ENCODE measurements at places on chromosomes 1 and 21.

DNA sequence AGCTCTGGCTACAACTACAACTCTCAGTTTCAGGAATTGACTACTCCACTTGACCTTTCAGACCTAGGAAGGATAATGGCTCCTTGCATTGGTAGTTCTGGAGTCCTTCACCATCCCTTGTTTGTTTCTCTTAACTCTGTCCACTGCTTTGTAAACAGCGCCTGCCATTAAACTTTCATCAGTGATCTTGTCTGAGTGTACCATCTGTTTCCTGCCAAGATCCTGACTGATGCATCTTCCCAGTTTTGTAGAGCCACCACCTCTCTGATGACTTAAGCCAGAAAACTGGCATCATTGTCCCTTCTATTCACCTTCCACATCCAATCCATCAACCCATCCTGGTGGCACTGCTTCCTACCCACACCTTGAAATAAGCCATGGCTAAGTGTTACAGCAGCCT lies 15.2 kb downstream of the MAP10 start:
- no peak for DNase-seq

DNA sequence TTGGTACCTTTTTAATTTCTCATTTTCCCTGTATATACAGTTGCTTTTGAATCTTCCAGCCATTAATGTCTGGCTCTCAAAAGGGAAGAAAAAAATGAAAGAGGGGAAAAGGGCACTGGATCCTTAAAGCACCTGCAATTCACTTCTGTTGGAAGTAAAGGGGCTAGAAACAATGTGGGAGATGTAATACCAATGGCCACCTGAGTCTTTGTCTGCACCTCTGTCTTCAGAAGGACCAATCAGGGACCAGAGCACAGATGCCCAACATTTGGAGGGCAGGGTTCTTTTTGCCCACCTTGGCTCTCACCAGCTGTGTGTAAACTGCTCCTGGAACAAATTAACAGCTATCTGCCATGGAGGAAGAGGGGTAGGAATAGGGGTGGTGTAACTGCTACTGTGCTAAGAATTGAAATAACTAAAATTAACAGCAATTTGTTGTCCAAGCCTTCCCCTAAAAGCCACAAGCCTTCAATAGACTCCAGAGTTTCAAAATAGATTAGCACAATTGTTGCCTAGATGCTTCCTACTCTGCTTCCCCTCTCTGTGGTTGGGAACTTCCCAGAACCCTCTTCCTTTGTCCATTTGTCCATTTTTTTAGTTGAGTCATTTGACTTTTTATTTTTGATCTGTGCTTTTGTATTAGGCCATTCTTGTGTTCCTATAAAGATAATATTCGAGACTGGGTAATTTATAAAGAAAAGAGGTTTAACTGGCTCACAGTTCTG lies 11.5 kb upstream of the LRRC8B start:
- no peak for DNase-seq

GRCh38 chr1:206803221-206803730 lies 31.0 kb upstream of the IL10 start:
- no peak for DNase-seq

DNA sequence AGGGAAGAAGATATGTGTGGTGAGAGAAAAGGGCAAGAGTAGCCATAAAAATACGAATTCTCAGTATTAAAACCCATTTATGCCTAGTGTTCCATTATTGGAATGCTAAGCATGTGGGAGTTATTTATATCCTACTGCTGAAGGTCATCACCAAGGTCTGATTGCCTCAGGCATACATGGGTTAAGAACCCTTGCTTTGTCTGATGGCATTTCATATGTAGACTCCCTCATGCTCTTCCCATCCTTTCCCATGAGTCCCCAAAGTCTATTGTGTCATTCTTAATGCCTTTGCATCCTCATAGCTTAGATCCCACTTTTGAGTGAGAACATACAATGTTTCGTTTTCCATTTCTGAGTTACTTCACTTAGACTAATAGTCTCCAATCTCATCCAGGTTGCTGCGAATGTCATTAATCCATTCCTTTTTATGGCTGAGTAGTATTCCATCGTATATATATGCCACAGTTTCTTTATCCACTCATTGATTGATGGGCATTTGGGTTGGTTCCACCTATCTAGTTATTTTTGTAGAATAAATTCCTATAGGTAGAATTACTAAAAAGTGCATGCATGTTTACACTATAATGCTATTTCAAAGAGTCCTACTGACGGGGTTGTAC lies 172.5 kb downstream of the DYRK1A start:
- no peak for DNase-seq

- DNase-seq = no peak
These were observed 122.7 kb downstream of the CCDC185 start for GRCh38 chr1:223515926-223516325.

DNA sequence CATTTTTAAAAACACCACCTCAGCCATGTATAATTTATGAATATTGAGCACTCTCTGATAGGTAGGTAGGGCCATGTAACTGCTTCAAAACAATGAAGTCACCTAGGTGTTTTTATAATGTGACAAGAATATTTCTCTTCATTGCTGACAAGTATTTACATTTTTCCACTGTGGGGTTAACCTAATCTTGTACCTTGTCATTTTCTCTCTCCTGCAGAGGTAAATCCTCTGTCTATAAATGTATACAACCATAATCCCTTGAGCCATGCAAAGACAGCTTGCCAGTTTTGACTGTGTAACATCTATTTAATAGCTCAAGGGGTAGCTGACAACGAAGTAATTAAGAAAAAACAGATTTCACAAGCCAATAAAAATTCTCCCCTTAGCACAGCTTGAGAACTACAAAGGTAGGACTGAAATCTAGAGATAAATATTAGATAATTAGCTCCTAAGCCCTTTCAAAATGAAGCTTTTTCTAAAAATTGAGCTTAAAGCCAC lies 137.6 kb upstream of the POGK start:
- no peak for DNase-seq
